NCI-H1417 treated with DMSO at 0.1 percent for 48 hours (cell line): ENCODE measurements at places on chromosomes 7 and 10.

- no peak for DNase-seq
Observed at GRCh38 chr10:31773749-31774298, 154.8 kb downstream of the ARHGAP12 start.

DNA sequence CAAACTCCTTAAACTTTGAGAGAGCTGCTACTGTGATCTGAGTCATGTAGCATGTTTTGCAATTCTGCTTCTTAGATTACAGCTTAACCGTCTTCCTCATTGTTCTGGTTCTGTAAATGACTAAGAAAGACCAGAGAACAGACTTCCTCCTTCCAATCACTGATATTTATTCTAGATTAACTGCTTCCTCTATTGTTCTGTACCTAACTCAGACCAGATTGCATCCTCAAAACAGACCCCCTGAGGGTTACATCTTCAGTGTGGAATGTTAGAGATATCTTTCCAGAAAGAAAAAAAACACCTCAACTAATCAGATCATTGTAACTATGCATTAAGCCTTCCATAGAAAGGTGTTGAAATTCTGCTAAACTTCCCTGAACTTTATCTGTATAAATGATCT is 5.7 kb upstream of the PIP start:
- no peak for DNase-seq

- no peak for DNase-seq
Observed at GRCh38 chr10:48463318-48464003, 141.4 kb downstream of the ARHGAP22 start.

GRCh38 chr7:77661816-77662215 is 34.4 kb upstream of the RSBN1L start:
- no peak for DNase-seq

DNA sequence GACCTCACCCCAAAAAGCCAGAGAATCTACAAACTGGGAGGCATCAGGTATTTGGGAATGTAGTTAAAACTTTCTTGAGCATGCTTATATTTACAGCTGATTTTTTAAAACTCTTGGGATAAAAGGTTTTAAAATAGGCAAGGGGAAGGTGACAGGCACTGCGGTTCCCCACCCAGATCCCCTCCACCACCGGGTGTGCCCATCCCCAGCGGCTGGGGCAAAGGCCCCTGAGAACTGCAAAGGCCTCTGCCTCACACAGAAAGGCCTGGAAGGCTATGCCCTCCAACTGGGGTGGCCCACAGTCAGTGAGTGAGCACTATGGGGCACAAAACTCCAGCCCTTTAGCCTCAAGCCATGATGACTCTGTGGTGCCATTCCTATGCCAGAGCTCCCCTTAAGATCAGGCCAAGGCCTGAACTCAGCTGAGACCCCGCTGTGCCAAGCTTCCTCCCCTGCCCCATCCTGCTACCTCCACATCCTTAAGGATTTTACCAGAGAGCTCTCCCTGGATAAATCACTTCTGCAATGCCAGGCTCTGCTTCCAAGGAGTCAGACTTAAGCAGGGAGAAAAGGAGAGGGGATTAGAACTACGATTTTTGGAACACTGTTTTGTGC is 299.1 kb downstream of the GRID1 start:
- no peak for DNase-seq

DNA sequence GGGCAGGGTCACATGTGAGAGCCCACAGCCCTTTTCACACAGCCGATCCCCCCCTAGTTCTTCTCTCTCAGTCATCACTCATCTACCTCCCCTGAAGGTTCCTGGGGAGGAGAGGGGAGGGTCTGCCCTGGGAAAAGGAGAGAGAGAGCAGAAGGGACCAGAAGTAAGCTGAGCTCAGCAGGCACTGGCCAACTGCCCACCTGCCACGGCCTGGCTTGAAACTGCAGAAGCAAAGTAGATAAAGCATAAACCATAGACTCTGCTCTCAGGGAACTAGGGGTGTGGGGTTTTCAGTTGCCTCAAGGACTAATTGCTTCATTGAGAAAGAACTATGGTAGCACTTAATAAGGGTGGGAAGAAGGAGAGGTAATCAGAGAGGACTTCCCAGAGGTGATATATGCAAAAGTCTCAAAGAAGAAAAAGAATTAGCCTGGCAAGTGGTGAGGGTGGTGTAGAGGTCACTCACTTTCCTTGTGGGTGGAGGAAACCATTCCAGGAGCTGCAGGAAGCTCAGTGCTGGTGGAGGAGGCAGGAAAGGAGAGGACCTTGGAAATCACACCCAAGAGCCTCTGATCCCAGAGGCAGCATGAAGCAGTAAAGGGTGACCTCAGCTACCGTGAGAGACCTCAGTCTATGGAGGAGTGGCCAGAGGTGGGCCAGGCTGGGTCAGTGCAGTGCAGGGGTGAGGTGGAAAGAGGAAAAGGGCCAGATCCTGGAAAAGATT is 17.2 kb downstream of the PILRA start:
- DNase-seq = no peak

DNA sequence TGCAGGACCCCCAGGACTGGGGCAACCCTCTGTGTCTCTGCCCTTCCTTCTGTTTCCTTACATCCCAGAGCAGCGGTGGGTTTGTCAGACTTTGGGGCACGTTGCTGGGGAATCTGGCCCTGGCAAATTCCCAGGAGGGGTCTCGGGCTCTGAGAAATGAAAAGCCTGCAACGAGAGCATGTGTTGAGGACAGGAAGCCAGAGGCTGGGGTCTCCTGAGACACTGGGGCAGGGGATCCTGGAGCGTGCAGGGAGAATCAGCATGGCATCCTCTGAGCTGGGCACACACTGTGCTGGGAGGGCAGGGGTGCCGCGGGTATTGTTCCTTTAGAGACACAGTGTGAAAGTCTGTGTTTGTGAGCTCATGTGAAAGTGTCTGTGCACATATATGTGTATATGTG is 279.9 kb upstream of the PPP2R2D start:
- DNase-seq = no peak

GRCh38 chr7:148699782-148700629 is 1.3 kb downstream of the CUL1 start:
- no peak for DNase-seq

- DNase-seq = no peak
Observed at GRCh38 chr7:4071370-4072058, 610.6 kb upstream of the FOXK1 start.

DNA sequence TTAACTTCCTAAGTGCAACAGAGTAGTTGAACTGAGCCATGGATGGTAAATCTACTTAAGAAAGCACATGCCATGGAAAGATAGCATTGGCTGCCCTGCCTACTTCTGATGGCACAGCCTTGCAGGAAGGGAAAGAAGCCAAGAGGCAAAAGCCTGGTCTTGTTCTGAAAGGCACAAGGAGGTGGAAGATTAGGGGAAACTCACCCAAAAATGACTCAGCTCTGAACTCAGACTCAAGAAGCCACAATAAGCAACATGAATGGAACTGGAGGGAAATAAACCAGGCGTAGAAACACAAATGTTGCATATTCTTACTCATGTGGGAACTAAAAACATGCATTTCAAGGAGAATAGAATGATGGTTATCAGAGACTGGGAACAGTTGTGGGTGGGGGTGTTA is 20.8 kb upstream of the ALOX5 start:
- no peak for DNase-seq

GRCh38 chr10:122508021-122508420 is 46.7 kb downstream of the HTRA1 start:
- no peak for DNase-seq

- no peak for DNase-seq
Observed at GRCh38 chr10:35339942-35340341, 3.6 kb downstream of the CCNY start.

- no peak for DNase-seq
Observed at GRCh38 chr7:44767134-44767911, 18.7 kb downstream of the ZMIZ2 start.

DNA sequence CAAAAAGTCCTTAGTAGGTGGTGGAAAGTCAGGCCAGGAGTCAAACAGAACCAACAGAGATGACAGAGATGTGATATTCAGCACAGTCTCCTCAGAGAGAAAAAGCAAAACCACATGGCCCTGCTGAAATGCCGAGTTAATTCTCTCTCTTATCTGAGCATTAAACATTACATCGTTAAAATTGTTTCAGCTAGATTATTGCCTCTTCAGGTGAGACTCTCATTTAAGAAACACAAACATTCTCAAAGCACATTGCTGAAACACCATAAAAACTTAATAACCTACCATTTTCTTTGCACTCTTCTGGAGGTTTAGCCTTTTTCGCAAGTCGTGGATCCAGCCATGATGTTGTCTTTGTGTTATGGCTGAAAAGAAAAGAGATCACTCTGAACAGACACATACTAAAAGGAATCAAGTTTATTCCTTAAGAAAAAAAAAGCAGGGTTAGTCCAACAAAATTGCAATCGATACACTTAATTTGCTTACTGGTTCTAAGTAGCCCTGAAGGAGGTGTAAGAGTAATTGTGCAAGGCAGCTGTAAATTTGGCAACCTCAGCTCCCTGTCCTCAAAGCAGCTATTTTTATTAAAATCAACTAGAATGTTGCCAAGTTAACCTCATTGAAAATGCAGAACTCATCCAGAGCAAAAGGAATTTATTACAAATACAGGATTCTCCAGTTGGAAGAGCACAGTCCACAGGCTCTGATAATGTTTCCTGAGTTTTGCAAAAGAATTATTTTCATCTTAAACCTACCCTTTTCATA is 691.1 kb downstream of the PHTF2 start:
- DNase-seq = no peak

GRCh38 chr10:30637881-30638467 is 8.4 kb upstream of the LYZL2 start:
- DNase-seq = no peak

- no peak for DNase-seq
Observed at GRCh38 chr10:48604991-48605508, at the start of gene ARHGAP22. Gene ARHGAP22, minus strand, starts transcription at chr10:48605073. Its CDS starts 277 bp downstream, at chr10:48604796.

GRCh38 chr10:7558036-7558435 is 108.7 kb downstream of the ITIH5 start:
- DNase-seq = no peak

DNA sequence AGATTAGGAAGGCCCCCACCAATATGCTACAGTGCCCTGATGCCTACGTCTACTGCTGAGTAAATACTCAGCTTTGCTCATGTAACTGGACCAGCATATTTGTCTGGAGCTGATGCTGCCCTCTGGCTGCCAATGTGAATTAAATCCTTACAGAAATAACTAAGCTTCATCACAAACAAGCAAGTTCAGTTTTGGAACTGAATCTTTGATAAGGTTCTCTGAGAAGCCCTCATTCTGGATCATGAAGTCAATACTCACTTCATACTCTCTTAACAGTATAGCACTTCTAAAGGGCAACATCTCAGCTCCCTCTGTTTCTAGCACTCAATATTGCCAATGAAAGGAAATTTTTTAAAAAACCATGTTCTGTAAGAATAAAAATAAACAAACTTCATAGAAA is 246.7 kb downstream of the ETV1 start:
- no peak for DNase-seq

GRCh38 chr10:118669835-118670234 is 74.4 kb upstream of the PRLHR start:
- no peak for DNase-seq

GRCh38 chr10:117488004-117488403 is 54.5 kb upstream of the EMX2 start:
- DNase-seq = no peak

GRCh38 chr7:51732116-51732515 is 415.5 kb upstream of the COBL start:
- no peak for DNase-seq

DNA sequence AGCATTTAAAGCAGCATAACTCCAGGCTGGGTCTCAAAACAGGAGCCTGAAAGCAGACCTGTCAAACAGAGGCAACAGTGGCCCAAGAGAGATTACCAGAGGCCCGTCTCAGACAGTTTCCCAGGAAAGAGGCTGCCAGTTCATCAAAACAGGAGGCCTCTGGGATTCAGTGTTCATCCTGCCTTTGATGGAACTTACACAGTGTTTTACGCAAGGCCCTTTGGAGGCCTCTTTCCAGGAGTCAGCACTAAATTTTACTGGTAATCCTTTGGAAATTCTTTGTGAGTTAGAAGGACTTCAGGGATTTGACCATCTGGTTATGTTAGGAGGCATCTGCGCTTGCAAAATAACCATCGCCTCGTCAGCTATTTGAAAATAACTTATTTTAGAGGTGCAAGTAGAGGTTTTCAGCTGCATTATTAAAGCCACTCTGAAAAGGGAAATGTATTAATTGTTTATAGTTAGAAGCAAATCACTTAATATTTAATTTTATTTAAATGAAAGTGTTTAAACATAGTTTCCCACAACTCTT is 501.2 kb upstream of the COBL start:
- no peak for DNase-seq

DNA sequence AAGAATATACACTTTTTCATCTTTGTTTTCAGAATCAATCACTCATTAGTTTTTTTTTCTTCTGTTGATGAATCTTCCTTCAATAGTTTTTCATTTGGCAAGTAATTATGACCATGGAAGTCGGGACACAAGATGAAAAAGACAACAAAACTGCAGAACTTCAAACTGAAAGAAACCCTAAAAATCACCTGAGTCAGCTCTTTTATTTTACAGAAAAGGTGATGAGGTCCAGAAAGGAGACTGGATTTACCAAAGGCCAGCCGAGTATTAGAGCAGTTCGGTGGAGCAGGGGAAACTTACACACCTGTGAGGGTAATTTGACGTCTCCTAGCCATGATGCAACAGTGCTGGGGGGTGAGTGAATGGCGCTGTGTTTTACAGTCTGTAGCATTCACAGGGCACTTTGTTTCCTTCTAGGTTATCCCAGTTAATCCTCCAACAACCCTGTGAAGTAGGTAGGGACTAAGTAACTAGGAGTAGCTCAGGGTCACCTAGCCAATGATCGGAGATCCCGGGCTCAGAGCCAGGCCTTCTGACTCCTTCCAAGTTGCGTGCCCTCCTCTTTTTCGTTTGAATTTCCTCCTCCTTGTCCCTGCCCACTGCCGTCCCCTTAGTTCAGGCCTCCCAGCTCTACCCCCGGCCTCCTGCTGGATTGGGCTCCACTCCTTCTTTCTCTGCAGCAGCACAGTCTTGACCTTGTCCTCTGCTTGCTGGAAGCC is 14.0 kb downstream of the RBM20 start:
- DNase-seq = no peak

DNA sequence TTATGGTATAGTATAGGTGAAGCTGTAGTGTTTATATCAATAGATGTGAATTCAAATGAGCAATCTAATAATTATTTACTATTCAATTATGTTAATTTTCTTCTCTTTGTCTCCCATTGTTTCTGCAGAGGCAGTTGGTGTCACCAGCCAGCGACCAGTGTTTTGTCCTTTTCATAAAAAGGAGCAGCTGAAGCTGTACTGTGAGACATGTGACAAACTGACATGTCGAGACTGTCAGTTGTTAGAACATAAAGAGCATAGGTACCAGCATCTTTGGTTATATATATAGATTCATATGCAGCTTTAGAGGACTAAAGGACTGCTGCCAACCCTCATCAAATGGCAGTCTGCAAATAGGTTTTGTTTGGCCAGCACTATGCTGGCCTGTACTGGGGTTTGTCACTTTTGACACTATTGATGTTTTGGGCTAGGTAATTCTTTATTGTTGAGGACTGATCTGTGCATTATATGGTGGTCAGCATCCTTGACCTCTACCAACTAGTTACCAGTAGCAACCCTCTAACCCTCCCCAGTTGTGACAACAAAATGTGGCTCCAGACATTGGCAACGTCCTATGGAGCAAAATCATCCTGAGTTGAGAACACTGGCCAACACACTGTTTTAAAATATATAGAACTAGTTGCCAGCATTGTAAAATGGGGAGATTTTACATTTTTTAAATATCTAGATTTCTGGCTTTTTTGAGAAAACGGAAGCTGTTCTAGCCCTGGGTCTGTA is 59.2 kb downstream of the TRIM24 start:
- no peak for DNase-seq
